ENCODE measurements at places on chromosomes 12 and 14.

- no peak for DNase-seq
These were observed 368.4 kb downstream of the ATP23 start for GRCh38 chr12:58309806-58310205.

DNA sequence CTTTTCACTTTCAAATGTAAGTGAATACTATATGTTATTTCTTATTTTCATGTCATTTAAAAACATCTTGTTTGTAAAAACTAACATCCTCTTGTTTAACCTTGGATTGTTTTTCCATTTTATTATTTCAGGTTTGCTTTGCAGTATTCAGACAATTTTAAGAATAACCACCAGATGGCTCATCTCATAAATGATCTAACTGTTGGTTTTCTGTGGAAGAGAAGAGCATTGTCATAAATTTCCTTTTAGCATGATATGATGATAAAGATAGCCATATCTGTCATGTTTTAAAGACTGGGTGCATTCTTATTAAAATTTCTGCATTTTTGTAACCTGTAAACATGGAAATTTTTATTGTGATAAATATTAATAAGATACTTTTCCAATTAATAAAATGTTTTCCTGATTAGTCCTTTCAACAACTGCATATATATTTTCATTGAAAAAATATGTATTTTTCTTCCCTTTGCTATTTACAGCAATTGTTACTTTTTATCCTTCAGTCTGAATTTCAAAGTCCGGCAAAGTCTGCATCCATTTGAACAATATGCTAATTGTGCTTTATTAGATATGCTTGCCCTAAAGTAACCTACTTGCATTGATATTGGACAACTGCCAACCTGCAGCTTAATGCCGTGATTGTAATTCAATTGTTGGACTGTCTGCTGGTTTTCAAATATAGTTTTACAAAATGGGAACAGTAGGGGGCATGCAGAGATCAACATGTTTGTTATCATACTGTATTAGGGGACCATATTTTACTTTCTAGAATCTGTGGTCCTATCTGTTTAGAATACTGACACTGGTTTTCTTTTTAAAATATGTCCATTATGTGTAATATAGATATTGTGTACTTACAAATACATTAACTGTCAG is 163.4 kb downstream of the GARIN6 start:
- DNase-seq = peak; percentile 9

DNA sequence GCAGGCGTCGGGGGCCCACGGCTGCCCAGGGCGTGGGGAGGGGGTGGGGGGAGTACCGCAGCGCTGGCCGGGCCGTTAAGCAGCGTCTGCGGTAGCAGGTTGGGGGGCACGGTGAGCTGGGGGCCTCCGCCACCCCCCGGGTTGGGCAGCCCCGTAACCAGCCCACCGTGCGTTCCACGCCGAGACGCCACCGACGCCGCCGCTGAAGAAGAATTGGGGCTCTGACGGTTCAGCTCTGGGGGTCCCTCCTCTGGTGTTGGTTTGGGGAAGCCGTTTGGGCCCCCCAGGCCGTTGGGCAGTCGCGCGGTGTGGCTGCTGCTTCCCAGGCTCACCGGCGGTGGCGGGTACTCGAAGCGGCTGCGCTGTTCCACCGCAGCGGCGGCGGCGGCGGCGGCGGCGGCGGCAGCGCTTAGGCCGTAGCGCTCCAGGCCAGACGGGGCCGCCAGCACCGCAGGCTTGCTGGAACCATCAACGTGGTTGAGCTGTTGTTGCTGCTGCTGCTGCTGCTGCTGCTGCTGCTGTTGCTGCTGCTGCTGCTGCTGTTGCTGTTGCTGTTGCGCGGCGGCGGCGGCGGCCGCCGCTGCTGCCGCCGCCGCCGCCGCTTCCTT is 1.5 kb downstream of the IRF2BPL start:
- DNase-seq = no peak

DNA sequence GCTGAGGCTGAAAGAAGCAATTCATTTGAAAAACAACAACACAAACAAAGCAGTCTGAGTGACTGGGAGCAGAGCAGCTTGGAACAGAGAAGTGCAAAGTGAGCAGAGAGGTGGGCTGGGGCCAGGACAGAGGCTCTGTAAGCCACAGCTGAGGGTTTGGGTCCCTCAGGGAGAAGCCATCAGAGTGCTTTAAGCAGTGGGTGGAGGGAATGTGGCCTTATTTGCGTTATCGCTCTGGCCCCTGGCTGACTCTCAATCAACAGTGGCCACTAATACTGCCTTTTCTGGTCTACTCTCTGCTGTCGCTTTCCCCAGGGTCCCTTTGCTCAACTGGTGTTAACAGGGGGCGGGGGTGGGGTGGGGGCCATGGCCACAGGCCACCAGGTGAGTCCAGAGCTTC is 44.2 kb downstream of the IRF2BPL start:
- DNase-seq = no peak

DNA sequence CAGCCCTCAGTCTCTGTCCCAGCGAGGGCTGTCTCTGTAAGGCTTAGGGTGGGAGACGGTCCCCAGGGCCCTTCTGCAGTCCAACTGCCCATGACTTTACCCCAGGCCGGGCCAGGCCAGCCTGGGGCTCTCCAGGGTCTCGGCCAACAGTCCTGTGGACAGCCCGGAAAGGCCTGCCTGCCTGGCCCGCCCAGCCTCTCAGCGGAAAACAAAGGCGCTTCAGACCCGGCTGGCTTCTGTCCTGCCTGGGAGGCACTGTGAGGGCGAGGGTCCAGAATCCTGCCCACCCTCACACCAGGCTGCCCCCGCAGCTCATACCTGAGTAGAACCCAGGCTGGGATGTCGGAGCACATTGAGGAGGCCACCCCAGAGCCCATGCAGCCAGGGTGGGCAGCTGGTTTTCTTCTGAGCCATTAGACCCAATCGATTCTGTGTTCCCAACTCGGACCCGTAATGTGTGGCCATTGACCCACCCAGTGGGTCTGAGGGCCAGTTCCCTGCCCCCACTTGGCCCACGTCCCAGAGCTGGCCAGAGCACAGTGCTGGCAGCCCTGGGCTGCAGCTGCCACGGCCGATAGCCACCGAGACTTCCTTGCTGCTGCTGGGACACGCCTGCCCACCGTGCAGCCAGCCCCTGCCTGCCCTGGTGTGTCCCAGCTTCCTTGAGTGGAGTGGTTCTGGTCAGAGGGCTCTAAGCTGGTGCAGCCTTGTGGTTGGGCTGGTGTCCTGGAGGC is 1.6 kb downstream of the CRIP2 start:
- DNase-seq = peak; percentile 73

DNA sequence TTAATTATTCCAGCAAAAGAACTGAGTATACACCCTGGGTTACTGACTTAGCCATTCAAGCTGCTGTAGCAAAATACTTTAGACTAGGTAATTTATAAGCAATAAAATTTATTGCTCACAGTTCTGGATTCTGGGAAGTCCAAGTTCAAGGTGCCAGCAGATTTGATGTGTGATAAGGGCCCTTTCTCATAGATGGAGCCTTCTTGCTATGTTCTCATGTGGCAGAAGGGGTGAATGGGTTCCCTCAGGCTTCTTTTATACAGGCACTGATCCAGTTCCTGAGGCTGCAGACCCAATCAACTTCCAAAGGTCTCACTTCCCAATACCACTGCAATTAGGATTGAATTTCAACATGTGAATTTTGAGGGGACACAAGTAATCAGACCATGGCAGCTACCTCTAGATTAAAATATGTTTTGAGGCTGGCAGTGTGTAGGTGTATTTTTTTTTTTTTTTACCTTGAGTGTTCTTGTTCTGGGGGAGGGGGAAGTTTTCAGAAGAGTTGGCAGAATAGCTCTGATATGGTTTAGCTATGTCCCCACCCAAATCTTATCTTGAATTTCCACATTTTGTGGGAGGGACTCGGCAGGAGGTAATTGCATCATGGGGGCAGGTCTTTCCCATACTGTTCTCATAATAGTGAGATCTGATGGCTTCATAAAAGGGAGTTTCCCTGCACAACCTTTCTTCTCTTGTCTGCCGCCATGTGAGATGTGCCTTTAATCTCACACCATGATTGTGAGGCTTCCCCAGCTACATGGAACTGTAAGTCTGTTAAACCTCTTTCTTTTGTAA is 178.2 kb downstream of the RASSF9 start:
- no peak for DNase-seq

GRCh38 chr12:70427611-70428010 is 61.5 kb downstream of the KCNMB4 start:
- DNase-seq = no peak

DNA sequence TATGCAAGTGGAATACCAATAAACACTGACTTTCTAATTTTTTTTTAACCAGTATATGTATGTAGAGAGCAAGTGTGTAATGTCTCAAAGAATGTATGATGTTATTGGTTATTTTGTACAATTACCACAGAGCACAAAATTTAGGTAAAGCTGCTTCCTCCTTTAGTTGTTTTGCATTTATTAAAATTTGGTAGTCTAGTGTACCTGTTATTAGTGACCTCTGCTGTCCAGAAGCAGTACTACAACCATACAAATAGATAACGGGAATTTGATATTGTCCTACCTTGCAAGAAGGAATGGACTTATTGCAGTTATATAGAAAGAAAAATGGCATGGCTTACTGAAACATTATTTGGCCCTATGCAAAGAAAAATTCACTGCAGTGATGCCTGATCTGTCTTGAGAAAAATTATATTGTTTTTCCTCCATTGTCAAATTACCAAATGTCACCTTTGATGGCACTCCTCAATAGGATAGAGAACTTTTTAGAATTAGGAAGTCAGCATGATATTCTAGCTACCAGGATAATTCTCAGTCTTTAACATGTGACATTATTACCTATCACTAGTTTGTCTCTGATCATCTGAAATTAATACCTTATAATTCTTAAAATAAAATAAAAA is 153.9 kb upstream of the RMST start:
- no peak for DNase-seq

DNA sequence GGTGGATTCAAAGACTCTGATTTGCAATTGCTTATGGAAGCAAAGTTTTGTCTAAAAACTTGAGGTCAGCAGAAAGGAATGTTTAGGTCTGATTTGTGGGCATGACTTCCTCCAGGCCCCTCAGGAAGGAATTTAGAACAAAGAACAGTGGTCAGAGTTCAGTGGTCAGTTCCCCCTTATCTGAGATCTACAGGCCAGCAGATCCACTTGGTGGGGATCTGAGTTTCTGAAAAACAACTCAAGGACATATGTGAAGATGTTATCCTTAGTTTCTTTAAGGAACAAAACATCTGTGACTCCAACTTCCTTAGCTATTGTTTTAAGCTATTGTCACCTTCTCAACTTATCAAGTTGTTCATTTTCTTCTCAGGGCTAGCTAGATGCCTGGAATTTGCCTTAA is 28.0 kb upstream of the NAA30 start:
- no peak for DNase-seq

GRCh38 chr14:96105089-96105925 is 66.1 kb downstream of the C14orf132 start:
- DNase-seq = no peak

GRCh38 chr12:47854531-47854930 is 34.8 kb upstream of the HDAC7 start:
- DNase-seq = no peak

- peak; percentile 86 for DNase-seq
These were observed 153.2 kb upstream of the DDHD1 start for GRCh38 chr14:53306267-53306721.

- DNase-seq = no peak
These were observed 30.4 kb upstream of the ITPK1 start for GRCh38 chr14:93146119-93146518.

- peak; percentile 15 for DNase-seq
These were observed 114.2 kb downstream of the TTC6 start for GRCh38 chr14:37709419-37710195.

- DNase-seq = no peak
These were observed 63.7 kb upstream of the YARS2 start for GRCh38 chr12:32819424-32819823.

- DNase-seq = no peak
These were observed 145.3 kb downstream of the RBM19 start for GRCh38 chr12:113820842-113821241.

DNA sequence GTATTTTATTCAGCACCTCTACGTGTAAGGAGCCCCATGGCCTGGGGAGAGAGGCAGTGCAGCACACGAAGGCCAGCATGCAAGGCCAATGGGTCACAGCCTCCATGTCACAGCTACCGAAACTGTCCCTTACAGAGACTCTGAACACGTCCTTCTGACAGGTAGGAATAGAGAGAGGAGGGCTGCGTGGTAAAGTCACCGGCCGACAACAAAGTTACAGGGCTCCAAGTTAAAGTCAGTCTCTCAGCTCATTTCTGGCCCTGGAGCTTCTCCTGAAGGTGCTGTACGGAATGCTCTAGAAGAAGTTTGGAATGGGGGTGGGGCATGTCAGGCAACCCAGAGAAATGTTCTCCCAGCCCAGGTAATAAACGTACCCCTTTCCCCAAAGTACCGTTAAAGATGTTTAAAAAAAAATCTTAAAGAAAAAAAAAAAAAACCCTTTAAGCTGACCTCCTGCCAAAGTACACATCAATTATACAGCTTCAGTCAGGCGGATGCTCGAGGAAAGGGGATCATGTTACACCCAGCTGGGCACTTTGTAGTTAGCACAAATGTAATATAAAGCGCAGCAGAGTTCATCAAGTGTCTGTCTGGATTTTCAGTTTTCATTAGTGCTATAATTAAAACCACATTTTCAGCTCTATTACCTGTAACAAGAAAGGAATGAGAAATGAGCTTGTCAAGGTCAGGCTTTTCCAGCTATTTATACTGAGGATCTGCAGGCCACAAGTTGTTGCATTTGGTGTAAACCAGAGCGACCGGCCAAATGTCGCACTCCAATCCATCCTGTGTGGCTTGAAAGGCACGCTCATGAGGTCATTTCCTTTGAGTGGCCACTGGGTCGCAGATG is 53.3 kb upstream of the CDKN3 start:
- DNase-seq = peak; percentile 99

GRCh38 chr14:71956920-71957563 is 24.8 kb downstream of the RGS6 start:
- no peak for DNase-seq
